ENCODE measurements at places on chromosomes 11 and 22.

GRCh38 chr22:30235687-30236170 lies 10.8 kb downstream of the LIF start:
- peak; percentile 78 for DNase-seq

GRCh38 chr11:45748801-45749200 lies 56.1 kb upstream of the SLC35C1 start:
- no peak for DNase-seq

GRCh38 chr11:11660363-11660740 lies 38.5 kb upstream of the GALNT18 start:
- no peak for DNase-seq

DNA sequence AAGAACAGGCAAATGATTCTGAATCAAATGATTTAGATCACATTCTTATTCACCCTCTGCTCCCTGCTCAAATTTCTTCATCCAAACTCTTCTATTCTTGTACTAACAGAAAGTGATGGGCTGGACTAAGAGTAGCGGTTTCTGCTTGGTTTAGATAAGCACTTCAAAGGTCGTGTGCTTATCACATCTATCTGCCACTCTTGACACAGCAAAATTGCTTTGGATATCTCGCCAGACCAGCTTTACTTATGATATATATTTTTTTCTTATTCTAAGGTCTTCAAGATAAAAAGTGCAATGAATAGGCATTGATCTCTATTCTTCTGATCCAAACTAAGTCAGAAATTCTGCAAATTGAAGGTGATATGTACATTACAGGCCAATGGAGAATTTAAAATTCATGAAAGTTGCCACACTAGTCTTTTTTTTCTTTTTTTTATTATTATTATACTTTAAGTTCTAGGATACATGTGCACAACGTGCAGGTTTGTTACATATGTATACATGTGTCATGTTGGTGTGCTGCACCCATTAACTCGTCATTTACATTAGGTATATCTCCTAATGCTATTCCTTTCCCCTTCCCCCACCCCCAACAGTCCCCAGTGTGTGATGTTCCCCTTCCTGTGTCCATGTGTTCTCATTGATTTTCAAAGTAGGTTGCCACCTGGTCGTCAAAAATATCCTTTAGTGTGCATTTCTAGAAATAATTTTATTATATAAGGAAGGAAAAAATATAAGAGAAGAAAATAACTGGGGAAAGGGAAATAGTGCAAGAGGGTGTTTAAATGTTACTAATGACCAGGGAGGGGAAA lies 1941.0 kb upstream of the RAG2 start:
- no peak for DNase-seq
